CD4-positive, alpha-beta T cell treated with Interferon gamma for 1 hour (primary cell): ENCODE measurements at places on chromosomes 4 and X.

- DNase-seq = peak; percentile 12
Measured at GRCh38 chrX:49627086-49627777, 28.4 kb downstream of the GAGE1 start.

DNA sequence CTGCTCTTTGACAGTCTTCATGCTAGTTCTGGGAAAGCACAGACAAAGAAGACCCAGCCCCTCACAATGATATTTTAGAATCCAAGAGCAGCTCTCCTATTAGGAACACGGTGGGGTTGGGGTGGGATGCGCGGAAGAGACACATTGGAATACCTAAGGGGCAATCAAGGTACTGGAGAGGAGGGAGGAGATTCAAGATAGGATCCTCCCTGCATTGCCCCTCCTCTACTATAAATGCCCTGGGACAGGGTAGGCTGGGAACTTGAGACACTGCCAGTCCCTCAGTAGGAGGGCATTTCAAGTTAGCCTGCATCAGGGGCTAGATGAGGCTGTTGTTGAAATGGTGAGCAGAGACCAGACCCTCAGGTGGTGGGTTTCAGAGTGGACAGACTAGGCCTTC lies 5.1 kb downstream of the MAGEB17 start:
- DNase-seq = no peak

DNA sequence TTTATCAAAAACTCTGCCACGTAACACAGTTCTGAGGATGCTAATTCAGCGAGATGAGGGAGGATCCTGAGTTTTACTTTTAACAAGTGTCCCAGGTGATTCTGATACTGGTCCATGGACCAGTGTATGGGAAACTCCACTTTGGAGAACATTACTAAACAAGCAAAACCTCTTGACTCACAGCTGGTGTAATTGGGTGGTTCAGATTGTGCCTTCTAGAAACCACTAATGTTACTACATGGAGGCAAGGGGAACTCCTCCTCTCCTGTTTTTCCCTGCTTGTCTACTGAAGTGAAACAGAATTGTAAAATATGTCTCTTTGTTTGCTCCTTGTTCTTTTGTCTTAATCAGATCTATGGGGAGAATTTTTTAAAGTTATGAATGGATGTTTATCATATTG lies 62.6 kb downstream of the FRAS1 start:
- no peak for DNase-seq

DNA sequence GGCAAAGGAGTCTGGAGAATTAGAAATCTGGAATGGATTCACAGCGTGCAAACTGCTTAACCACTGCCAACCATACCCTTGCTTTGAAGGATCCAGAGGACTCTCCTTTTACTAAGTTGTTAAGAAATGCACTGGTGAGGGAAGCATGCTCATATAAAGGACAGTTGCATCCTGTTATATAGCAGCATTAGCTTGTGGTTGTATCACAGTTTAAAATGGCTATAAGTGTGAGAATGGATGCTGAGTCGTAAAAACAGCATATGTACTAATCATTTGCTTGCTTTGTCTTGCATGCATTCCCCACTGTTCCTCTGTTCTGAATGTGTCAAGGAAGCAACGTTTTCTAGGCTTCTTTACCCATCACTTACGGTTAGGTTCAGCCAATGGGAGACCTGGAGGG lies 101.1 kb downstream of the CXCL13 start:
- DNase-seq = no peak

DNA sequence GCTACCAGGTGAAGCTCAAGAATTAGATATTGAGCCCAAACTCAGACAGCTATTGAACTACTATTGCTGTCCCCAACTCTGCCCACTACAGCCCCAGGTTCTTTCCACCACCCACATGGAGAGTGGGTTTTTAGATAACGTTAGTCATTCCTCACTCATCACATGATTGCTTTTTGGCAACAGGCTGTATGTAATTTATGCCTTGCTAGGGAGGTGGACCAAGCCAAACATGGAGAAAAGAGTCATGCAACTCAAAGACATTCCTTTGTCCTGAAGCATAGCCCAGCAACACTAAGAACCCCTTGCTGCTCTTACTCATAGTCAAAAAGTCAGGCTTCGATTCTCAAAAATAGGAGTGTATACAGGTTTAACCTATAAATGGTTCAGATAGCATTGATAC lies 275.9 kb upstream of the VCX3A start:
- no peak for DNase-seq

- no peak for DNase-seq
Measured at GRCh38 chrX:356385-357034, 30.2 kb downstream of the PPP2R3B start.
